ENCODE measurements at places on chromosomes 6 and 20.

- no peak for DNase-seq
Measured at GRCh38 chr6:38159596-38159995, 340.1 kb downstream of the ZFAND3 start.

- DNase-seq: no peak
Measured at GRCh38 chr6:82568290-82568993, 204.8 kb downstream of the TPBG start.

DNA sequence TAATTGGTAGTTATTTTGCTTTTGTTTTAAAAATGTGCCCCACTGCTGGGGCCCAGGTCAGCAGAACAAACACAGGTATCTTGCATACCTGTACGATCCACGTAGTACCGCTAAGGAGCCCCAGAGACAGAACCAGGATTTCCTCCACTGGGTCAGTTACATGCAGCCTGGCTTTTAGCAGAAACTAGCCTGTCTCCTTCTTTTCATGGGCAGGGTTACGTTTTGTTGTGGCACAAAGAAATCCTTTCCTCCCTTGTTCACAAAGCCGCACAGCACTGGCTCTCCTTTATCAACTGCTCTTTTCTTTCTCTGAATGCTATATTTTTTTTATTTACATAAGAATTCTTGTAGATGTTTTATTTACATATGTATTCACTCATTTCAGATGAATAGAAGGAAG, 190.3 kb upstream of the POU3F2 start:
- no peak for DNase-seq

DNA sequence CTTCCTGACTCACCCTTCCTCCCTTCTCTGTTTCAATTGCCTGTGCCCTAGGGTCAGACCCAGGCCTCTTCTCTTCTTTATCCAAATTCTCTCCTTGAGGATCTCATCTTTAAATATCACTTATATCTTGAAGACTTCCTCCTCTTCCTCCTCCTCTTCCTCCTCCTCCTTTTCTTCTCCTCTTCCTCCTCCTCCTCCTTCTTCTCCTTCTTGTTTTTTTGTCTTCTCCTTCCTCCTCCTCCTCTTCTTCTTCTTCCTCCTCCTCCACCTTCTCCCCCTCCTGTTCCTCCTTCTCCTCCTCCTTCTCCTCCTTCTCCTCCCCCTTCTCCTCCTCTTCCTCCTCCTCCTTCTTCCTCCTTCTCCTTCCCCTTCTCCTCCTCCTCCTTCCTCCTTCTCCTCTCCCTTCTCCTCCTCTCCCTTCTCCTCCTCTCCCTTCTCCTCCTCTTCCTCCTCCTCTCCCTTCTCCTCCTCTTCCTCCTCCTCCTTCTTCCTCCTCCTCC, 127.6 kb upstream of the AKIRIN2 start:
- DNase-seq: no peak

GRCh38 chr6:100613656-100614055, 148.9 kb upstream of the SIM1 start:
- DNase-seq: no peak

- no peak for DNase-seq
Measured at GRCh38 chr6:138817799-138818198, 21.9 kb downstream of the ECT2L start.

GRCh38 chr6:159788276-159788675, 1.1 kb downstream of the TCP1 start:
- no peak for DNase-seq

GRCh38 chr6:28407401-28407800, 7.9 kb upstream of the ZSCAN12 start:
- no peak for DNase-seq

- no peak for DNase-seq
Measured at GRCh38 chr20:25224941-25225340, 22.9 kb upstream of the PYGB start.

DNA sequence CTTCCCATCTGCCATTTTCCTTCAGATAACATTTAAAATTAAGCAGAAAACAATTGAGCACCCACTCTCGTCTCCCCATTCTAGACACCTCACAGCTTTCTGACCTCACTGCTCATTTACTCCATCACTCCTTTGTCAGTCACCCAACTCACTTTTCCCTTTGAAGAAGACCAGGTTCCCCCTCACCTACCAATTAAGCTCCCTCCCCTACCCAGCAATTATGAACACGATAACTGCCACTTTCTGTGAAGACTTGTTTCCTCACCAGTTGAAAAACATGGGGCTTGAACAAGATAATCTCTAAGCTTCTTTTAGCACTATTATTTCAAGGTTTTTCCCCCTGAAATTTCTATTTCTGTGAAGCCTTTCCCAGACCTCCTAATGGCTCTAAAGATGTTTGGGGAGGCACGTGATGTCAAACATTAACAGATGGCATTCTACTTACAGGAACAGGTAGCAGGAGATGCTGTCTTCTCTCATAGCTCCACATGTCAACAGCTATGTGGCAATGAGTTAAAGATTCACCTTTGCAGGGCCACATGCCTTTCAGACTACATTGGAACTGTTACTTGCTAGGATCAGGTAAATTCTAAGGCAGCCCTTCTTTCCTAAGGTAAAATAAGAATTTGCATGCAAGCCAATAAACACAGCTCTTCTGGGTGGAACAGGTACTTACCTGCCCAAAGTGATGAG, 24.8 kb upstream of the SLA2 start:
- no peak for DNase-seq

DNA sequence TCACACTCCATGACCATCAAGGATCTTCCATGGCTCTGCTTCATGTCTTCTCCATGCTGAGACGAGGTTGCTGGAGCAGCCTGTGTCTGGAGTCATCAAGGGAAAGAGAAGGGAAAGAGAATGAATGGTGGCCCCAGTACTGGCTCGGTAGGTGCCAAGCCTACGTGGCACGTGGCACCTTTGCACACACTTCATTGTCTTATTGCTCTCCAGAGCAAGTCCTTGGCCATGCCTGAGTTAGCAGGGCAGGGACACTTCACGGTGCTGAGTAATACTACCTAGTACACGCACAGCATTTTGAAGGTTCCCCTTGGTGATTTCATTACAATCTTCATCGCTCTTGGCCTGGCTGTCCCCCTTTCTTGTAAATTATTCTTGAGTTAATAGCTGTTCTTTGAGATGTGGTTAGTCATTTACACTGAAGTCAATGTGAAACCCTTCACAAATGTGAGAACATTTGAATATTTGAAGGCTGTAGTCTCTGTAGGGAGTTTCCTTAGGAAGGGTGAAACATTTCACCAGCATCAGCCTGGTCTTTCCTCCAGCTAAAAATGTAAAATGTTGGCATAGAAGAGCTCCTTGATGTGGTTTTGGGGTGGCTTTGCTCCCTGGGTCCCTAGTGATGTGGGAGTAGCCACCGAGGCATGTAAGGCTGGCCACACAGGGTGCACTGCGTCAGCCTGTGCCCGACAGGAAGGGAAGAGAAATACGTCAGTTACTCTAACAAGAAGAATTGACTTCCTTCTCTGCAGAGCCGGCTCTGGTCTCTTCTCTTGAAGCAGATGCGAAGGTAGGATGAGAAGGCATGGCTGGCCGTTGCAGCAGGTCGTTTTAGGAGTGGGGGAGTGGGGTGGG, at the start of gene SYTL3:
Gene SYTL3, plus strand, starts transcription at position 766 of the 855 bp plus-strand sequence. CDS start 13,215 bp downstream, outside the sequence.
- DNase-seq: no peak

GRCh38 chr20:62900692-62901584, 25.4 kb downstream of the DIDO1 start:
- DNase-seq: no peak

GRCh38 chr20:61803915-61804751, 261.5 kb downstream of the TAF4 start:
- DNase-seq: no peak

- no peak for DNase-seq
Measured at GRCh38 chr6:410555-411395, 19.2 kb downstream of the IRF4 start.

- no peak for DNase-seq
Measured at GRCh38 chr6:54897462-54898189, 51.1 kb downstream of the FAM83B start.

DNA sequence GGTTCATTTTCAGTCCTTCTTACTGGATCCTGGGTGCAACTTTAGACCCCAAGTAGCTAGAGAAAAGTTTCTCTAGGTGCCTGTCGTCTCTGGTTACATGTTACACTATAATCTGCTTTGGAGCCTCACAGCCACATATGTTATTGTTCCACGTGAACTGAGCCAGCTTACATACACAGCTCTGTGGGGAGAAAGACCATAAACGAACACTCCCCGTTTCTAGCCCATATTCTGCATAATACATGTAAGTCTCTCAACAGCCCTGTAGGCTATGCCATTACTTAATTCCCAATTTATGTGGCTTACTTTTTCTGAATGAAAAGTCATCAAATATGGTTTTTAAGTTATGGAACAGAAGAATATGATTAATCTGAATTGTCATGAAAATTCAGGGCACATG, 233.8 kb downstream of the BCKDHB start:
- DNase-seq: no peak

DNA sequence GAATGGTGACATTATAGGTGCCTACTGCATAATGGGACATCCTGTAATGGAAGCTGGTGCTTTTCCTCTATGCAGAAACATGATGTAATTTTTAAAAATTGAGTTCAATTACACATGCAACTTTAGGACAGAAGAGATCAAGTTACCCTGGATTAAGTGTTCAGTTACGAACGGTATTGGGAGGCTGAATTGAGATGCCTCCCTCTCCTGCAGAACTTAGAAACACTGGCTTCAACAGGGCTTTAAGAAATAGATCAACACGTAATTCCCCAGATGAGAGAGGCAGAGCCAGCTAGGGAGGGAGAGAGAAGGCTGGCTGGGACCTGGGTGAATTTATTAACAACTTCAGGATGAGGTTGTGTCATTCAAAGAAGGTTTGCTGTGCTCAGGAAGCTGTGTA, 232.8 kb downstream of the CDH26 start:
- no peak for DNase-seq

- no peak for DNase-seq
Measured at GRCh38 chr6:156889986-156890385, 112.8 kb downstream of the ARID1B start.

- no peak for DNase-seq
Measured at GRCh38 chr6:42269553-42269952, 51.9 kb upstream of the MRPS10 start.

- no peak for DNase-seq
Measured at GRCh38 chr6:74752303-74752702, 453.6 kb downstream of the COL12A1 start.

- no peak for DNase-seq
Measured at GRCh38 chr20:19047040-19047950, 165.1 kb upstream of the SLC24A3 start.

GRCh38 chr20:48489046-48489463, 338.7 kb downstream of the PREX1 start:
- no peak for DNase-seq

GRCh38 chr6:34595332-34596184, 39.4 kb upstream of the SPDEF start:
- no peak for DNase-seq

GRCh38 chr6:136811272-136811671, 11.1 kb upstream of the PEX7 start:
- no peak for DNase-seq

GRCh38 chr6:14165091-14165490, 47.5 kb downstream of the CD83 start:
- DNase-seq: no peak

DNA sequence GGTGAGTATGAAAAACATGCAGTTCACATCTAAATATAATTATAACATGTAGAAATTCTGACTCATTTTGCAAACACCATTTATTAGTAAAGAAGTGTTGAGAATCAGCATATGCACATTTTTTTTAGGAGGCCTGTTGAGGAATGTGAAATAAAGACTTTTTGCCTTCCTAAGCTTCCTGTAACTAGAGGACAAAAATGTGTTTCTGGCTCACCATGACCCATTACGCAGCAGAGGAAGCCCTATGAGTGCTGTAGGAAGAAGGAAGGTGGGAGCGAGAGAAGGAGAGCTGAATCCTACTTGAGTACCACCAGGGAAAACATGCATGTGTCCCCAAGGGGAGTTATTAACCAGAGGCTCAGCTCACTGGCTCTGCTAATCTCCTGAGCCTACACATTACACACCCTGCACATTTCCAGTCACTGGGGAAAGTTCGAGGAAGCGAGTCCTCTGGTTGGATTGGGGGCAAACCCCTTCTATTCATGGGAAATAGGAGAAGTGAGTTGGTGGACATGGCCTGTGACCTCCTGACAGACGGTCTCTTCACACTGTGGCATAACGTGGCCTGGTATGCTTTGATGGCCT, 540.5 kb upstream of the JAG1 start:
- DNase-seq: no peak

DNA sequence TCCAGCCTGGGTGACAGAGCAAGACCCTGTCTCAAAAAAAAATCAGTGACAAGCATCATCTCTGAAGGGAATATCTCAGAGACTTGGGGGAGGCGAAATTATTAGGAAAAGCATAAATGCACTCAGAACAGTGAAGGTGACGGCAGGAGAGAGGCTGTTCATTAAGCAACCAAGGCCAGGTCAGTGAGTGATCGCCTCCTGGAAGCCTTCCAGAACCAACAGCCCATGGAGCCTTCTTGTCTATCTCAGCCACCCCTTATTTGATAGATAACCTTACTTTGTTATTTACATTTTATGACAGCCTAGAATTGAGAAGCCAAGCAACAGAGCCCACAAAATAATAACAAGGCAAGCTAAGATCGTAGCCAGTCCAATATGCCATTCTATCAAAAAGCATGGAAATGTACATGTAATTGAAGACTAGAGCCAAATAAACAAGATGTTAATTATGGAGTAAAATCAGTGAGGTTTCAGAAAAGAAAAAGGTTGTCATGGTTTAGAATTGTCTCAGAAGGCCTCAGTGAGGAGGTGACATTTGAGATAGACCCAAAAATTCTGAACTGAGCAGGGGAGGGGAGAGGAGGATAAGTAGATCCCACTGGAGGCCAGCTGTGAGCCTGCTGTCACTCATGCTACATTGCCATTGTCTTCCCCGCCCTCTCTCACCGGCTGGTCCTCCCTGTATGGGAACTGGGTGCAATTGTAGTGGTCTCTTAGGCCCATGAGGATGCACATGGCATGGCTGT, 17.8 kb downstream of the BNIP5 start:
- DNase-seq: no peak

DNA sequence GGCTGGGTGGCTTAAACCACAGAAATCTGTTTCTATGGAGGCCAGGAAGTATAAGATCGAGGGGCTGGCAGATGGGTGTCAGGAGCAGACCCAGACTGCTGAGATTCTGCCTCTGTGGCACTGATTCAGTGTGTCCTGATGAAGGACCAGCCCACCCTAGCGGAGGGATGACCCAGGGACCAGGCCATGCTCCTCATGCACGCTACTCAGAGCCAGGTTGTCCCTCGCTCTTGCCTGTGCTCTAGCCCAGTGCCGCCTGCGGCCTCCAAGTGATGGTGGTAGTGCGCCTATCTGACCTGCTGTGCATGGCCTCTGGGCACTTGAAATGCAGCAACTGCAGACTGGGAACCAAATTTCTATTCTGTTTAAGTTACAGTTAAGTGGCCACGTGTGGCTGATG, 13.1 kb upstream of the APMAP start:
- DNase-seq: no peak

- peak; percentile 43 for DNase-seq
Measured at GRCh38 chr6:87151781-87152525, 3.4 kb upstream of the ZNF292 start.

- DNase-seq: no peak
Measured at GRCh38 chr6:43887906-43888683, 118.1 kb downstream of the VEGFA start.

GRCh38 chr20:44883214-44883902, 2.1 kb upstream of the YWHAB start:
- DNase-seq: no peak

GRCh38 chr20:23159256-23159946, 73.3 kb upstream of the CD93 start:
- no peak for DNase-seq

- no peak for DNase-seq
Measured at GRCh38 chr6:57134954-57135353, 37.2 kb upstream of the BAG2 start.

- DNase-seq: no peak
Measured at GRCh38 chr20:58069796-58070663, 158.4 kb downstream of the ANKRD60 start.

- DNase-seq: no peak
Measured at GRCh38 chr6:1496836-1497760, 107.7 kb downstream of the FOXF2 start.

Measured in hematopoietic multipotent progenitor cell treated with erythropoietin and hydrocortisone succinate and interleukin-3 and kit ligand, for 17 days (in vitro differentiated cells).